ENCODE measurements at places on chromosomes 2 and 18.

- DNase-seq, result no peak
Observed at GRCh38 chr2:33111002-33111446, 164.3 kb downstream of the LTBP1 start.

GRCh38 chr2:222568865-222569264, 87.0 kb downstream of the FARSB start:
- DNase-seq, result peak; percentile 21

- DNase-seq, result peak; percentile 40
Observed at GRCh38 chr2:182506606-182507005, 79.8 kb upstream of the PDE1A start.

DNA sequence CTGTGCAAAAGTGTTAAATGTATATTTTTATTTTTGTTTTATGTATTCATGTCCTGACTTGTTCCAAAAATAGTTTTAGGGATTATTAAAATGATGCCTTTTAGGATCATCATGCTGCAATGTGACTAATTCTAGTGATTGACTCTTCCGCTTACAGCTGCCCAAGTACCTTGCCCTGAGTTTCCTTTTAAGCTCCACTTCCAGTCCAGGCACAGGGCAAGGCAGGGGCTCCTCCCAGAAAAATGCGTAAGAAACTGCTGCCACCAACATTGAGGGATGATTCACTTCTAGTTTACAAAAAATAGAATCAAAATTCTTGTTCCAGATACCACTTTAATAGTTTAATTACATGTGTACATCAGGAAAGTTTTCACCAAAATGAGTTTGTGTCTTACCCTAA, 116.4 kb downstream of the IRS1 start:
- DNase-seq, result no peak

- DNase-seq, result peak; percentile 81
Observed at GRCh38 chr18:37403100-37403781, 162.4 kb downstream of the CELF4 start.

GRCh38 chr2:70019096-70019495, 57.7 kb upstream of the ASPRV1 start:
- no peak for DNase-seq

DNA sequence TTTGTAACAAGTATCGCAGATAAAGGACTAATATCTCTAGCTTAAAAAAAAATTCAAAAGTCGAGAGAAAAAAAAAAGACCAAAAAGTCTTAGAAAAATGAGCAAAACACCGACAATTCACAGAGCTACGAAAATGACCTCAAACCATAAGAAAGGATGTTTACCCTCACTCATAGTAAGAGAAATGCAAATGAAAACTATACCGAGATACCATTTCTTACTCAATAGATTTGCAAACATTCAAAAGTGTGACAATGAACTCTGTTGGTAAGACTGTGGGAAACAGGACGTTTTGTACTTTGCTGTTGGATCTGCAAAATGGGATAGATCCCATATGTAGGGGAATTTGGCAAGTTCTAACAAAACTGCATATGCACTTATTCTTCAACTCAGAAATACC, 39.9 kb upstream of the LDAH start:
- DNase-seq, result no peak

- no peak for DNase-seq
Observed at GRCh38 chr2:206433686-206434085, 9.6 kb upstream of the ADAM23 start.

DNA sequence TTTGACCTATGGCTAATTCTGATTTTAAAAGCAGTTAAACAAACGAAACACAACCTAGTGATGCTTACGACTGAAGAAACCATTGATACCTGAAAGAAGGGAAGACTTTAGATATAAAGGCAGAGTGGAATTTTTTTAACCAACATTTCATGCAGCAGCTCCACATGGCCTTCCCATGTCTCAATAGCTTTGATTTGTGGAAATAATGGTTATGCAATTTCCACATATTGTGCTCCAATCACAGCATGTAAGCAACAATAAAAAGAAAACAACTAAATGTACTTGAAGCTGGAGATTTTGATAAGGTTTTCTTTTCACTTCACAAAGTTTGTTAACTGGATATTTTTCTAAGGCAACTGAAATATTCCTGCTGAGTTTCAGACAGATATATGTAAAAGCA, 82.0 kb upstream of the SLC39A10 start:
- DNase-seq, result no peak

DNA sequence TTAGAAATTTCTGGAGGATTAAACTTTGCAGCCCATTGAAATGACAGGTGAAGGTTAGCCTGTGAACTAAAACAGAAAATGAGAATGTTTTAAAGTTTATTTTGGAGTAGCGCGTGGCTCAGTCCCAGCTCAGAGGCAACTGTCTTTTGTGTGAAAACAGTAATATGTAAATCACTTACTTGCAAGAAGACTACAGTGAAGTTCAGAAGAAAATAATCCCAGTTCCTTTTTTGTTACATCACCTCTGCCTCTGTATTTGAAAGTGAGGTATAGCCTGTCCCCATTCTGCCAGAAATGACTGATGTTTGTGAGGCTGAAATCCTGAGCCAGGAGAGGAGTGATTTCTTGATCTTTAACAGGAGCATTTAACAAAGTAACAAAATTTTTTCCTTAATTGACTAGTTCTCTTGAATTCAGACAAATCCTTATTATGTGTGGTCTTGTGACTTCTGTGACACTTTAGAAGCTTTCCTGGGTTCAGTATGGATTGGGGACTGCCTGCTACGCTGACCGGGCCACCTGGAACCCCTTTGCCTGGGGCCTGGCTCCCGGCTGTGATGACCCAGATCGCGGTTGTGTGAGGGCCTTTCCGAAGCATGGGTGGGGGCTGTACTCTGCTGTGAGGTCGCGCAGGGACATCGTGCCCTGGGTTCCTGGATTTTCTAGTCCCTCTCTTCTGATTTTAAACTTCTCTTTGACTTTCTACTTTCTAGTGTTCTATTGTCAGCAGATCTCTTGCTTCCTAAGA, 24.3 kb downstream of the TRAPPC12 start:
- DNase-seq, result no peak

- no peak for DNase-seq
Observed at GRCh38 chr2:190452433-190452832, 44.3 kb downstream of the MFSD6 start.

GRCh38 chr2:35185861-35186412, 1169.6 kb upstream of the CRIM1 start:
- no peak for DNase-seq

GRCh38 chr2:170264865-170265264, 86.9 kb downstream of the MYO3B start:
- no peak for DNase-seq

DNA sequence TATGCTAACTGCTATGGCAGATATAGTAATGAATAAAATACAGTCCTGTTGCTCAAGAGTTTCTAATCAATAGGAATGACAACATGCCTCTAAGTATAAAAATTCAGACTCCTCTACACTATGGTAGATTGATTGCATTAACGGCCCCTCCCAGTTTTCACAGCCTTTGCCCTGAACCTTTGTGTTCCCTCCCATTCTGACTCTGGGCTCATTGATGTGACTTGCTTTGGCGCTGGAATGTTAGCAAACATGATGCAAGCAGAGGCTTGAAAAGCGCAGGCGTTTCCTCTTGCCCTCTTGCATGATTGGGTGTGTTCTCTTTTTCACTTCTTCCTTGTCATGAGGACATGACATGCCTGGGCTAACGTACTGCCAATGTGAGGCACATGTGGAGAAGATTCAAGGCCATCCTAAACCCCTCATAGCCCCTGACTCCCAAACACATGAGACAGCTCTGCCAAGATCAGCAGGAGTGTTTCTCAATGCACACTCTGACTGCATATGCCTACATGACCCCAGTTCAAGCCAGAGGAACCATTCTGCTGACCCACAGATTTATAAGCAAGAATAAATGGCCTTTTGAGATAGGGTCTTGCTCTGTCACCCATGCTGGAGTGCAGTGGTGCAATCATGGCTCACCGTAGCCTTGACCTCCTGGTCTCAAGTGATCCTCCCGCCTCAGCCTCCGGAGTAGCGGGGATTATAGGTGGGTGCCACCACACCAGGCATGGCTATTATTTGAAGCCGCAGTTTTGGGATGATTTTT, 49.7 kb upstream of the CD28 start:
- DNase-seq, result peak; percentile 29

DNA sequence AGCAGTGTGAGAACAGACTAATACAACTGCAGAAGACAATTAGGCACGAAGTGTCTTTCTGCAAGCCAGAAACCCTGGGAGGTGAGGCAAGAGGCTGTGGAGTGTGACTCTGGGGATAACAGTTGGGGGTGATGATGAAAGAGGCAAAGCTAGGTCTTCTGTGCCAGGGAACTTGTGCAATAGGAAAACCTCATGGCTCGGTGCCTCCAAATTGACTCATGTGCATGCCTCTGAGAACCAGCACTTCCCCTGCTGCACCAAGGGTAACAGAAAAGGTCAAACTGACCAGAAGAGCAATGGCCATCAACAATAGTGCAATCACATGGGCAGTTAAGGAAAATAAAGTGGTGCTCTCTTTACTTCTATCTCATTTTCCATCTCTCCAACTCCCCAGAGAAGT, 136.4 kb downstream of the SCG2 start:
- peak; percentile 100 for DNase-seq

Data from renal cortical epithelial cell (primary cell).